ENCODE measurements at places on chromosomes 1 and 21. TPM values are rescaled to one million over a fixed set of nuclear protein-coding genes. Genes with fewer than 3 reads are reported as not detected.

DNA sequence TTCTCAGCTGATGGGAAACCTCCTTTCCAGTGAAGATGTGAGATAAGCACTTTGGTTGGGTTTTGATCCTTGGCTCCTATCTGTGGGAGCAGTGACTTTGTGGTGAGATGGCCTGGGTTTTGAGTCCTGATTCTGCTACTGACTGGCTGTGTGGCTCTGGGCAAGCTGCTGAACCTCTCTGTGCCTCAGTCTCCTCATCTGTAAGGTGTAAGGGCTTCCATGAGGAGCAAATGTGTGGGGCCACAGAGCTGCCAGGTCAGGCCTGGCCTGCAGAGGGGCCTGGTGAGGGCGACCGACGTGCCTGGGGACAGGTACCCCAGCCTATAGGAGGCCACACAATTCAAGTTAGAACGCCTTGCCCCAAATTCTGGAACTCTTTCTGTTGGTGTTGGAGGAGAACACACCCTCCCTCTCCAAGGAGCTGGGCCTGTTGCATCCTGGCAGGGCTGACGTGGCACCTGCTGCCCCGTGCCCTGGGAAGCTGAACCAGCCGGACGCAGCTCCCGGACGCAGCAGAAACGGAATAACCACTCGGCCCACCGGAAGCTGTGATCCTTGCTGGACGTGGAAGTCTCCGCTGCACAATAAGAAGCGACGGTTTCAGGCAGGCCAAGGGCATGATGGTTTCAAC lies 62.7 kb downstream of the AGPAT3 start:
- no peak for DNase-seq

- no peak for DNase-seq
Measured at GRCh38 chr1:109977225-109977624, 7.3 kb upstream of the AHCYL1 start.

GRCh38 chr1:26373281-26373680 lies 731 bp upstream of the ZNF683 start:
- DNase-seq: no peak

DNA sequence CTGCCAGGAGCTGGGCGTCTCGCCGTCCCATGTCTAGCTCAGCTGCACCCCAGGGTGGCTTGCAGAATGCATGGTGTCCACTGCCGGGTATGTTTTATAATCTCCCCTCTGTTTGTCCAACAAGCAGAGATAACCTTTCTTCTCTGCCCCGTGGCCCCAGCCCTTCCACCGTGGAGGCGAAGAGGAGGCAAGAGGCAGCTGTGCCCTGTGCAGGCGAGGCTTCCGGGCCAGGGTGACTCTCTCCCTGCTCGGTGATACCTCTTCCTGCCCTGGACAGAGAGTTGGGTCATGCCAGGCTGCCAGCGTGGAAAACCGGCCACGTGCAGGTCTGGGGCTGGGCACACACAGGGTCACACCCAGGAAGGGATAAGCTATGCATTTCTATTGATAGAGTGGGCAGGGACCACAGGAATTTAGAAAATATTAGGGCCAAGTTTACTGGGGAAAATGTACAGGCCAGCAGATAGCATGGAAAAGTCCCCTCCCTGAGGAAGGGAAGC lies at the start of gene TFF2:
TFF2 (minus strand) TSS at position 68 of the 500 bp plus-strand sequence; CDS start at position 31, 37 bp downstream.
- DNase-seq: no peak

GRCh38 chr1:45018599-45019230 lies 6.7 kb downstream of the UROD start:
- DNase-seq: peak; percentile 31

GRCh38 chr1:183989078-183989577 lies 48.4 kb downstream of the COLGALT2 start:
- no peak for DNase-seq

DNA sequence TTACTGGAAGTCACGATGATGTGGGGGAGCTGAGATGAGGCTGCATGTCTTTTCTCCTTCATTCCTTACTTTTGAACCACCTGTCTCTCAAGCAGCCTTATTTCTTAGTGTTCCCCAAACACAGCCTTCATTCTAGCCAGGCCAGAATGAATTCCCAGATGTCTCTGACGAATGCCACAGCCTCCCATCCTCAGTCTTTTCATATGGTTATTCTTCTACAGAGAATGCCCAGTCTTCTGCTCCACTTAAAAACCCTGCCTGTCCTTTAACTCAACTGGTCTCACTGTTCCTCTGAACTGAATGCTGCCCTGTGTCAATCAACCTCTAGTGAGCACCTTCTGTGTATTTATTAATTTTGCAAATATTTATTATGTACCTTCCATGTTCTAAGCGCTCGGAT lies 156.2 kb downstream of the PLA2G4A start:
- DNase-seq: no peak

DNA sequence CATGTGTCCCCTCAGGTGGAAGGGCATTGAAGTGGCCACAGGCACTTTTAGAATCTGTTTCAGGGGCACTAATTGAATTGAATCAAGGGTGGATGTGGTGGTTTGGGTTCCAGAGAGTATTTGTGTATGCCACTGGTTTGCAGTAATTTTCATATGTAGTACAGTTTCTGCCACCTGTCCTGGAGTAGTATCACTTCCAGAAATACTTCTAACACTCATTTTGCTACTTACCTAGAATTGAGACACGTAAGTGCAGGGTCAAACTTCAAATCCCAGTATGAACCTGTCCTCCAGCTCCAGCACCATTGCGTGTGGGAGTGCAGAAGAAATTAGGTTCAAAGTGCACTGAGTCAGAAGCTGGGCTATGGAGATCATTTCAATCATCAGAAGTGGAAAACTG lies 26.8 kb downstream of the RSPH1 start:
- no peak for DNase-seq

DNA sequence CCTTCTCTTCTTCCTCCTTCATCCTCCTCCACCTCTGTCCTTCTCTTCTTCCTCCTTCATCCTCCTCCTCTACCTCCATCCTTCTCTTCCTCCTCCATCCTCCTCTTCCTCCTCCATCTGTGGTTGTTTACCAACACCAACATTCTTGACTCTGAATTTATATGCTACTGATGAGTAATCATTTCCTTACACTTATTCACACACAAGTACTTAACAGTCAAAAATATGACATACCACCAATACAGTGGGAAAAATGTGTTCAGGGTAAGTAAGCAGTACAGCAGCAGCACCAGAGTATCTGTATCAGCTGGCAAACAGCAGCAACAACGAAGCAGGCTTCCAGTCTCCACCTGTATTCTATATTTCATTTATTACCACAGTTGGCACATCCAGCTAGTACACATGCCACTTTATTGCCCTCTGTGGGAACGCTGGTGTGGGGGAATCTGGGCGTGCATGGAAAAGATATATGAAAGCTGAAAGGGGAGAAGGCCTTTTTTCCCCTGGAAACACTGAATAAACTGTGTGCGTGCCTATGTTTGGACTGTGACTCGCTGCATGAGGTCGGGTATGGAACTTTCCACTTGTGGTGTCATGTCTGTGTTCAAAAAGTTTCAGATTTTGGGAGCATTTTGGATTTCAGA lies 16.0 kb downstream of the ADSS2 start:
- no peak for DNase-seq

DNA sequence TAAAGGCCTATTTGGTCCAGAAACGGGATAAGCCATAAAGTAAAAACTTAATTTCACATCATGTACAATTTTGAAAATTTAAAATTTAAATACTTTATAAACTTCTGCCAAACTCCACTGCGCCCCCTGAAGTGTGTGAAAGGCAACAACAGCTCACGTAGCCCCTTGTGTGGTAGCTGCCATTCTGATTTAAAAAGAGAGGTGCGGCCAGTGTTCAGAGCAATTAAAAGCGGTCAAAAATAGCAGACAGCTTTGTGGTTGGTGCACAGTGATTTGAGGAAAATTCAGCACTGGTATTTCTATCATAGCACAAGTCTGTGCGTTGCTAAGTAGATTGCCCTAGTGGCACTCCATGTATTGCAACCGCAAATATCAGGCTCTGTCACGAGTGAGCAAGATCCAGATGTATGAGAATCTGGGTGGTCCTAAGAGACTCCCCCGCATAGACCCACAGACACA lies 122.5 kb downstream of the ATG4C start:
- no peak for DNase-seq

- no peak for DNase-seq
Measured at GRCh38 chr21:29187944-29188343, 57.5 kb downstream of the MAP3K7CL start.

- no peak for DNase-seq
Measured at GRCh38 chr1:231629132-231629531, 2.5 kb downstream of the DISC1 start.

DNA sequence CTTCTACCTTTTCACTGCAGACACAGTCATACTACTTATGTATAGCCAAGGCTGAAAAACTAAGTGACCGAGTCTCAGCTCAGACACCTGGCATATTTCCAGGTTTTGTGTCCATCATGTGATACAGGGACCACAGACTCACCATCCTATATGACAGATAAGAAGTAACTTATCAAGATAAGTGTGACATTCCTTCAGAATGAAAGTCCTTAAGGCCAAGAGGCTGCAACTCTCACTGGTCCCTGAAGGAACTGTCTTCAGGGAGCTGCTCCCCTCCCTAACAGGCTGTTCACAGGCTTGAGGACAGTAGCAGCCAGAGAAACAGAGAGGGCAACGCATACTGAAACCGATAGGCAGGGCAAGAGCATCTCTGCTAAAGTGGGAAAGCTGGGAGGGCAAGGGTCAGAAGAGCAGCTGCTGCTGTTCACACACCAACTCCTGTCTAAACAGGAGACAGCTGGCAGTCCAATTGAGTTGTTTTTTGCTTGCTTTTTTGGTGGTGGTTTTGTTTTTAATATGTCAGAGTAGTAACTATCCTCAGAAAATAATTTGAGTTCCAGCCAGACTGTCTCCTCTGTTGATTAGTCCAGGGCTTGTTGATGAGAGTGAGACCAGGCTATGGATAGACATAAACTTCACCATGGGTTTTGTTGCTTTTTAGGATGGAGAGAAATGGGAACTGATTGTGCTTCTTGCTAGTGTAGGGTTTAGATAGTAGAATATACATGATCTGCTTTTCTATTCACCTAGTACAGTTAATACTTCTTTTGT lies 67.7 kb downstream of the MACF1 start:
- DNase-seq: no peak

GRCh38 chr1:211259638-211260126 lies 516 bp downstream of the RCOR3 start:
- DNase-seq: no peak

DNA sequence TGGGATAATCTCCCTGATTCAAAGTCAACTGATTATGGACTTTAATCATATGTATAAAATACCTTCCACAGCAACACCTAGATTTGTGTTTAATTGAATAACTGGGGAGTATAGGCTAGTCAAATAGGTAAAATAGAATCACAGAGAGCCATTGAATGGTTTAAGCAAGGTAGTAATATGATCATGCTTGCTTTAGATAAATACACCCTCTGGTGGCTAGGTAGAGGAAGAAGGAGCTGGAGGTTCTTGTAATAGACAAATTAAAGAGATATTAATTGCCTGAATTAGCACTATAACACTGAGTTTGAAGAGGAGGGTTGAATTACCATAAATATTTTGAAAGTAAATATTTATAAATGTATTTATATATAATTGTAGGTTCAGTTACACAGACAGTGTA lies 40.3 kb downstream of the DIRAS3 start:
- no peak for DNase-seq

DNA sequence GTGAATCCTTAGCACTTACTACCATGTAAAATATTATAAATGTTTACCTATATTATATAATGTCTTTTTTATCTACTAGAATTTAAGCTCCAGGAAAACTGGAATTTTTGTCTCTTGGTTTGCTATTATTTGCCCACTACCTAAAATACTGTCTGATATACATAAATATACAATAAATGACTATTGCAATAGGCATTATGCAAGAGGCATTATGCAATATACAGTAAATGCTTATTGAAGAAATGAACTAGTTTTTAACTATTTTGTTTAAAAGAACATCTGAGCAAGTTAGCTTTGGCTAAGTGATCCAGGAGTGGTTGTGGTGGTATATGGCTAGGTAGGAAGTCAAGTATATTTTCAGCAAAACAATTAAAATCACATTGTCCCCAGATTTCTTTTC lies 640.2 kb upstream of the PKN2 start:
- no peak for DNase-seq

DNA sequence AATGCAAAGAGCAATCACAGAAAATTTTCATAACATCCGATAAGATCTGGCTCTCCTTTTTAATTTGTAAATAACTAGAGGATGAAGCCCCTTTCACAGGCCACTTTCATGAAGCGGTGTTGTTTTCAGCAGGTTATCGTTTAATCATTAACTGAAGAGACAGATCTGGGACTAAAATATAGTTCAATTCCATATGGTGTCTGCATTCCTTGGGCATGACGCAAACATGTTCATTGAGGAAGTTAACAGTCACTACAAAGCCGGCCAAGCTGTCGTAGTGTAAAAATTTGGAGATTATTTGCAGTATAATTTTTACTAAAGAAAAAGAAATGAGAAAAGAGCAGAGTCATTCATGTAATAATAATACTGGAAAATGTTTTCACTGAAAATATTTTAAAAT lies 565.2 kb upstream of the ADAMTS5 start:
- no peak for DNase-seq

DNA sequence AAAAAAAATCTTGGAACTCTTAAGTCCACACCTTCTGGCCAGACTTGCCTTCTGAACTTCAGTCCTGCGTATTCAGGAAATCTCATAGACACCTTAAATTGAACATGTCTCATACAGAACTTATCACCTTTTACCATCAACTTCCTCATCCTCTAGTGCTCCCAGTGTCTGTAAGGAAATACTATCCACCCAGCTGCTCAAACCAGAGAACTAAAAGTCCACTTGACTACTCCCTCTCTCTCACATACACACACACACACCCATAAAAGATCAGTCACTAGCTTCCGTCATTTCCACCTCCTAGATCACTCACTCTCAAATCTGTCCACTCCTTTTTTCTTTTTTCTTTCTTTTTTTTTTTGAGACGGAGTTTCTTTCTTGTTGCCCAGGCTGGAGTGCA lies 10.9 kb upstream of the CAP1 start:
- no peak for DNase-seq

TSPAN2 gene
- 0.68 TPM for total RNA-seq

CYB561D1 gene
- total RNA-seq: 6.7 TPM

OPRD1 gene
- total RNA-seq: not detected

PEAR1 gene
- 62.6 TPM for total RNA-seq

VCAM1 gene
- 61.9 TPM for total RNA-seq
